ENCODE measurements at places on chromosomes 11 and 22. TPM values are rescaled to one million over a fixed set of nuclear protein-coding genes. Genes with fewer than 3 reads are reported as not detected.

The MRGPRX4 gene
- total RNA-seq, result not detected

The ADORA2A gene
- total RNA-seq, result 12.1 TPM

The NOX4 gene
- total RNA-seq, result 2.5 TPM

The OR4A16 gene
- total RNA-seq, result not detected

The CHRDL2 gene
- 13.4 TPM for total RNA-seq

DNA sequence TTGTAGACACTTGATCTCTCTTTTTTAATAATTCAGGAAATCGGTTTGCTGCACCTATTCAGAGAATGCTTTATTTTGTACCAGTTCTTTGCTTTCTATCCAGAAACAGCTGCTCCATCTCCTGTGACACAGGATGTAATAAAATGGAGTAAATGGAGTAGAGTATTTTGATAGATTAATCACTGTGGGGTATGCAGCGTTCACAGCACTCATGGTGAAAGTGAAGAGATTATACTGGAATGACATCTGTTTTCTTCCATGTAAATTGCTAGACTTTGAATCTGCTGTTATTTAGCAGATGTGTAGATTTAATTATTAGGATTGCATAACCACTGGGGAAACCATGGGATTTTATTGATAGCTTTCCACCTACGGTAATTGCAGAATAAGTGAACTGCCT, 227.3 kb upstream of the ARHGAP42 start:
- DNase-seq, result no peak

DNA sequence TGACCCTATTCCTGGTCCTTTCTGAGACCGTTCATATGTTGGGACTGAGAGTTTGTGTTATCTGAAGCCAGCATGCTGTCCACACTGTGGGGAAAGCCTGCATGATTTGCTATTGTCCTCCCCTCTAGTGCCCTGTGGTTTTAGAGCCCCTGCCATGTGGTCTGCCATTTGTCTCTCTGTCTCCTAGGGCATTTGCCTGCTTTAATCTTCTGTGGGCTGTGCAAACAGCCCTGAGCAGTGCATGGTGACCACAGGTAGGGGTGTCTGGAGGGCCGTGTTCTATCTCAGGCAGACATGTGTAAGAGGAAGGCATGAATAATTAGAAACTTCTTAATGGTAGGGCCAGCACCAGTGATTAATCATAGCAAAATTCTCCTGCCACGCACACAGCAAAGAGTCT, 23.0 kb downstream of the AMPD3 start:
- no peak for DNase-seq

DNA sequence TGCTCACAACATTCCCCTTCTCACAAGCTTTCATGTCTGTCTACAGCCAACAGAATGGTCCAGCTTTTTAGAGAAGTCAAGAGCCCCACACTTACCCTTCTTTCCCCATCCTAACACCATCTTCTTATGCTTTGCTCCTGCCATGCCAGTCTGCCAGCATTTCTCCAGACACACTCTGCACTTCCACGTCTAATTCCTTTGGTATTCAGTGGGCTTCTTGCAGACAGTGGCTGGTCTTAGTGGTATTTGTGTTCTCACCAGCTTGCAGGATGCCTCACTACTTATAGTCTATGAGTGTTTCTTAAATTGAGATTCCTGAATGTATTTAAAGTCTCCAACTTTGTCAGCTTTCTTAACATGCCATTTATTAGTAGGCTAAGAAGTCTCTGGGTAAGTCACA, 154.4 kb downstream of the BBOX1 start:
- no peak for DNase-seq

DNA sequence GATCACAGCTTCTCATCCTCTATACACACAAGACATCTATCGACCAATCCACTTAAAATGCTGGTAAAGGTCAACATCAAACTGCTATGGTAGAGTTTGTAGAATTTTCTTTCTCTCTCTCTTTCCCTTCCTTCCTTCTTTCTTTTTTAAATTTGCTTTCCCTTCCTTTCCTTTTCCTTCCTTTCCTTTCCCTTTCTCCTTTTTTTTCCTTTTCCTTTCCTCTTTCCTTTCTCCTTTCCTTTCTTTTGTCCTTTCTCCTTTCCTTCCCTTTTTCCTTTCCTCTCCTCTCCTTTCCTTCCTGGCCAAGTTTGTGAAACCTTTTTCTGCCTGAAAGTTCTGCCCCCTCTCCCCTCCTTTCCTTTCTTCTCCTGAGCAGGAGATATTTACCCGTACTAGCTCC, 3.1 kb downstream of the C11orf97 start:
- DNase-seq, result no peak

GRCh38 chr22:40504285-40505249, 132.0 kb downstream of the MRTFA start:
- DNase-seq, result no peak

- no peak for DNase-seq
Observed at GRCh38 chr11:74766905-74767304, 18.3 kb downstream of the RNF169 start.

- no peak for DNase-seq
Observed at GRCh38 chr11:116452461-116452860, 320.3 kb downstream of the BUD13 start.

DNA sequence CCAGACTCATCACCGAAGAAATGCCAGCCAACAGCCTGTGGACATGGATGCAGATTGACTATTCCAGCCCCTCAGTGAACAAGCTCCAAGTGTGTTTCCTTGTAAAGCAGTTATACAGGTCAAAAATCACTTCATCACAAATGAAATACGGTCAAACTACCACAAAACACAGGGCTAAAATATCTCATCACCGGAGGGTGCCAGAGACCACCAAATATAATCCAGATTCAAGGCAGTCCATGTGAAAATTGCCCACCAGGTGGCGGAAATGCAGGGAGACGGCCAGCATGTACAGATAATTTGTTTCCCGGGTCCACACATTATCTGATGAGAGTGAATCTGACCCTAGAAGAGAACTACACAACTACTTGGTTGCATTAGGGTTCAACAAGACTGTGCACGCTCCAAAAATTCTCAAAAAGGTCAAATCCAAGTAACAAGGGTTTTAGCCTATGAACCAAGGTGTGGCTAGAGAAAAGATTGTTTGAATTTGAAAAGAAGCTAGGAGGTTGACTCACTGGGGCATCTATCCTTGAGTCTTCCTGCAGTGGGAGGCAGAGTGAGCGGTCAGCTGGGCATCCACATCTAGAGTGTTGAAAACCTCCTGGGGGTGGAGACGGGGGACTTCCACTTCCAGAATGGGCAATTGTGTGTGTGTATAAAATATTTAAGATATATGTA, 71.7 kb downstream of the IGLL5 start:
- peak; percentile 66 for DNase-seq

DNA sequence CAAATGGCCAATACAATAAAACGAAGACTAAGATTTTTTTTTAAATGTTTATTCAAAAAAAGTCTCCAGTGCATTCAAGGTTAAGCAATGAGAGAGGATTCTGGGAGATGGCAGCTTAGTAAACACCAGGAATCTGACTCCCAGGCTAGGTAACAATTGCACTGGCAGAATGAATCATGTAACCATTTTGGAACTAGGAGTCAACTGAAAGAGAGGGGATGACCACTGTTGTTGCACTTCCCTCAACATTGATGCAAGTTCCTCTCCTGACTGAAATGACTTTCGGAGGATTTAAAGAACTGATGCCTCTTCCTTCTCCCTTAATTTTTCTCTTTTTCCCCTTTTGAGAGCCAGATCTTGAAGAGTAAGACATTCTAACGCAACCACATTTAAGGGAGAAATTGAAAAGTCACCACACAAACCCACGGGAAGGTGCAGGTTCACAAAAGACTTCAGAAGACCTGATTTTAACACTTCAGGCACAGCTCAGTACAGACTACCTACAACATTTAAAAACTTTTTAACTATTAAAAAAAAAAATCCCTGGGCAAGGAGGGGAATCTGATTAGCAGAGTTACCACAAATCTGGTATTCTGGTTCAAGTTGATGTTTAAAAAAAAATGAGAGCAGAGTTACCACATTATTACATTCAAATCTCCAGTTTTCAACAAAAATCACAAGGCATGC, 56.8 kb downstream of the FCHSD2 start:
- no peak for DNase-seq

GRCh38 chr11:58023435-58023931, at the start of gene OR9Q1:
Gene OR9Q1 (plus strand): TSS chr11:58023881. CDS start chr11:58179445, 155,564 bp downstream.
- no peak for DNase-seq

- DNase-seq, result no peak
Observed at GRCh38 chr11:15119352-15119751, 4.6 kb downstream of the INSC start.

DNA sequence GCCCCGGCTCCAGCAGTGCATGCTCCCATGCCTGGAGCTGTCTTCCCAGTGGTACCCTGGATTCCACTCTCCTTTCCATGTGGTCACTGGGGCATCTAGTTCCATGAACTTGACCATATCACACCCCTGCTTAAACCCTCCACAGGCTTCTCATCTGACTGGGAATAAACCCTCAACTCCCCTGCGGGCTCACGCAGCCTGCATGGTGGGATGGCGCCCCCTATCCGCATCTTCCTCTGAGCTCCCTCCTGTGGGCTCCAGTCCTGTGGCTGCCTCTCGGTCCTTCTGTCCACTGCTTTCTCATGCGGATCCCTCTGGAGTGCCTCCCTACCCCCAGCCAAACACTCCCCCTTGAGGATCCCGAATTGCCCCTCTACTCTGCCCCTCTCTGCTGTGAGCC, 41.4 kb upstream of the TTLL12 start:
- DNase-seq, result no peak

DNA sequence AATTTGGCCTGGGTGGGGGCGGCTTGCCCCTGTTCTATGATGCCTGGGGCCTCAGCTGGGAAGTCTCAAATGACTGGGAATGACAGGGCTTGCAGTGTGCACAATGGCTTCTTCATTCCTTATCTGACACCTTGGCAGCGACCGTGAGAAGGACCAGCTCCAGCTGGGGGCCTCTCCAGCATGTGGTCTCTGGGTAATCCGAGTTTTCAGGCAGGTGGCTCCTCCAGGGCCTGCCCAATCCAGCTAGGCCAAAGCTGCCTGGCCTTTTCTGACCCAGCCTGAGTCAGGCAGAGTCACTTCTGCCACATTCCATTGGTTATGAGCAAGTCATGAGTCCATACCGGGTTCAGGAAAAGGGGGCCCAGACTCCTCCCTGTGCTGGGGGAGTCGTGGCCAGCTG, 646.0 kb downstream of the OPCML start:
- DNase-seq, result no peak

- DNase-seq, result no peak
Observed at GRCh38 chr11:119441898-119442243, 18.9 kb upstream of the THY1 start.

Data from heart left ventricle (tissue), 16 donors.